ENCODE measurements at places on chromosomes 12 and 14.
A peak's percentile ranks its signal among the peaks of the same experiment; 100 is the strongest.

DNA sequence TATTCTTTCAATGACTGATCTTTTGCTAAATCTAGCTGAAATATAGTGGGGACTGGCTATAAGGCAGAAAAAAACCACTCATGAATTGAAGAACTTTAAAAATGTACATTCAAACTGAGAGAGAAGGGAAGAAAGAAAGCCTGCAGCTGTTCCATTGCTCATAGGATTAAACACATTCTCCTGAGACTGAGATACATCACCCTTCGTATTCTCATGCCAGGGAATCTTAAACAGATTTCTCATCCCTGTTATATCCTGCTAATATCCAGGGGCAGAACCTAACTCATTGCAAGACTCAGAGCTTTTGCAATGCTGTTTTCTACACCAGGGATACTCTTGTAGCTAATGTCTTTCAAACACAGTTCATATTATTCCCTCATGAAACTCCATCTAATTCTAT is 67.2 kb upstream of the ACSS3 start:
- no peak for DNase-seq

DNA sequence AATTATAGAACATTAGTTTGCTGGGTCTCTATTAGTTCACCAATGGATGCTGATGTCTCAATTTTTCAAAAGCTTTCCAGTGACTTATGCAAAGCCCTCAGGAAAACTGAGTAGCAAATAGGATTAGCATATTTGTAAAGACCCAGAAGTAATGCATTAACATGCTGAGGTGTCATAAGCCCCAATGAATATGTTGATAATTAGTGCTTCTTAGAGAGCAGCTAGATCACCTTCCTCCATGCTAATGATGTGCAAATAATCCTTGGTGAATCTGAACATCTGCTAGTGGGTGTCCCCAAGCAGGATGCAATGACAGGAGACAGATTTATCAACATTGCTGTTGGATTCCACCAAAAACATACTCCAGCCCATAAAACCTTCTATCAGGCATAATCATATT is 19.0 kb downstream of the IFNG start:
- DNase-seq, result no peak

- DNase-seq, result no peak
Measured at GRCh38 chr12:83005534-83006197, 319.0 kb downstream of the TMTC2 start.

DNA sequence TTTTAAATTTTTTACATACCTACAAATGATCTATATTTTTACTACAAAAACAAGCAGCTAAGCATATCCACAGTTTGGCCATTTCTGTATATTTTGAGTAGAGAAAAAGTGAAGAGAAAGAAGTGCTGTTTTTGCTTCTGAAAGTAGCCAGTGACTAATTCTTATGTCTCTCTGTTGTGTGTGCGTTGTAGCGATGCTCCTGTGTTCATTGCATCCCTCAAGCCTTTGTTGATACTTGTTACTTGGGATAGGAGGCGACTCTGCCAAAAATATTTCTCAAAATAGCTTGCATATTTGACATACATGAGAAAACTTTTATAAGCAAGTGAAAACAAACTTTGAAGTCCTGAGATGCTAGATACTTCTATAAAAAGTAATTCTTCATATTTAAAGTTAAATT is 714.1 kb downstream of the FSCB start:
- no peak for DNase-seq

DNA sequence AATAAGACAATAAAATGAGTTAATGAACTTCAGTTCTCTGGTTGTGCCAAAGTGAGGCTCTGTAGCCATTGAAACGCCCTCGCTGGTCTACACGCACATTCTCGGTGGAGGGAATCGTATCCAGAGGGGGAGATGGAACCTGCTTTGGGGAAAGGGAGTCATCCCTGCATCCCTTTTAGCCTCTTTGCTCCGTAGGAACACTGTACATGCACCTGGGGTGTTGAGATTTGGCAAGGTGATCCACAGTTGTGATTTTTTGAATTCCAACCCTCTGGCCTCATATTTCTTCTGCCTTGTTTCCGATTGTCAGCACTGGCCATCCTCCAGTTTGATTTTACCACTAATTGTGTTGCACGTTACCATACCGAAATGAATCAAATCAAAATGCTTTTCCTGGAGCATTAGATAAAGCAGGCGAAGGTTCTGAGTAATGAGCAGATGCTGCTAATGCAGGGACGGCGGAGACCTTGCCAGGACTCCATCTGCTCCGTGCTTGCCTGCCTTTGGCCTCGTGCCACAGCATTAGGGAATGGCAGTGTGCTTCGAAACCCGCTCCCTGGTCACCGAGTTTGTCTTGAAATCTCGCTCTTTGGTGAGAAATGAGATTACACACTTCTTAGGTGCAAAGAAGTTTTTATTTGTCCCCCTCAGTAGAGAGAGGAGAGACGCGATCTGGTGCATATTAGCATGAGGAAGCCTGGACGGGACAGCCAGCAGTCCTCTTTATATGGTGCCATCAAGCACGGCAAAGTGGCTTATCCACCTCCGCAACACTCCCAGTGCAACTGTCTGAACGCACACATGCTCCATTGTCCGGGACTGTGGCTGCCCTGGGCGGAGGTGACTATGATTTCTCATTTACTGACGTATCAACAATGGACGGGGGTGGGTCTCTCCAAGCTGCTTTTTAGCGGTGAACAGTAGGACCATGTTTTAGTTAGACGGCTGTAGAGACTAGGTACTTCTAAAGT is 59.1 kb downstream of the FBXW8 start:
- no peak for DNase-seq

DNA sequence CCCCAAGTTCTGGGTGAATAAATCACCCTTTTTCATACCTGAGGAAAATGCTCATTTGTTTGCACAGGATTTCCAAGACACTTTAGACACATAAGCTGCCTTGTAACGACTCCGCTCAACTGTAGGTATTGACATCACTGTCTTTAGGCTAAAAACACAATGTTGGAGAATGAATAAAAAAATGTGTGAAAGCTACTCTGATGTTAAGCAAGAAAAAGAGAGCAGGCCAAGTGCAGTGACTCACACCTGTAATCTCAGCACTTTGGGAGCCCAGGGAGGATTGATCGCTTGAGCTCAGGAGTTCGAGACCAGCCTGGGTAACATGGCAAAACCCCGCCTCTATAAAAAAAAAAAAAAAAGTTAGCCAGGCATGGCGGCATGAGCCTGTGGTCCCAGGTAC is 11.1 kb upstream of the CIPC start:
- no peak for DNase-seq

DNA sequence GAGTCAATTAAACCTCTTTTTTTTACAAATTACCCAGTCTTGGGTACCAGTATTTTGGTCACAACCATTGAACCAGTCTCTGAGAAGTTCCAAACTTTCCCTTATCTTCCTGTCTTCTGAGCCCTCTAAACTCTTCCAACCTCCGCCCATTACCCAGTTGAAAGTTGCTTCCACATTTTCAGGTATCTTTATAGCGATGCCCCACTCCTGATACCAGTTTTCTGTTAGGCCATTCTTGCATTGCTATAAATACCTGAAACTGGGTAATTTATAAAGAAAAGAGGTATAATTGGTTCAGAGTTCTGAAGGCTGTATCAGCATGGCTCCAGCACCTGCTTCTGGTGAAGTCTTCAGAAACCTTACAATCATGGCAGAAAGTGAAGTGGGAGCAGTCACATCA is 31.7 kb downstream of the TTC5 start:
- DNase-seq, result no peak

GRCh38 chr12:80188576-80188975 is 89.2 kb downstream of the OTOGL start:
- DNase-seq, result no peak

DNA sequence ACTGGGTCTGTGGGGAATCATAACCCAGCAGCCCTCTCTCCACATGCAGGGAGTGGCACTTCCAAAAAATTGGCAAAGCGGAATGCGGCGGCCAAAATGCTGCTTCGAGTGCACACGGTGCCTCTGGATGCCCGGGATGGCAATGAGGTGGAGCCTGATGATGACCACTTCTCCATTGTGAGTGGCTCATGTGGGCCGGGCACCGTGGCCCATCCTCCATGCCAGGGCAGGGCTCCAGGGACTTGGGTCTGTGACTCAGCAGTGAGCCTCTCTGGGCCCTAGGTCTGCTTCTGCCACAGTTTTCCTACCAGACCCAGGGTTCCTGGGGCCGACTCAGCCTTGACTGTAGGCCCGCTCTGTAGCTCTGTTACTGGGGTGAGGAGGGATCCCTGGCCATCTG is 2.2 kb downstream of the NPFF start:
- no peak for DNase-seq

- DNase-seq, result no peak
Measured at GRCh38 chr14:51157012-51157411, 62.1 kb upstream of the TRIM9 start.

GRCh38 chr14:79502136-79502750 is 709.1 kb downstream of the DIO2 start:
- DNase-seq, result no peak

DNA sequence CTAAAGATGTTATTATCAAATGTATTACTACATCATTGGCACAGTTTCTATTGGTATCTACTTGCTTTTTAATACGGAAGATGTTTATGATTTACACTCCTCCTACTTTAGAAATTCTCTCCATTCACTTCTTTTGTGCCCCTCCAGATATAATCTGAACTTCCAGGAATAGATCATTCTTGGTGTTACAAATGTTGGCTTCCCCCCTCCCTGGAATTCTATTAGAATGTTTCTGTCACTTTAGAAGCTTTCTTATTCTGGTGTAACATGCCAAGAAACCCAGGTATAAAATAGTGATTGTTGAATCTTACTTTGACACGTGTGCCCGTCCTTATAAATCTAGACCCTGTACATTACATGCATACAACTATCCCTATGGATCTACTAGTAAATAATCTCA is 1.2 kb upstream of the WDR20 start:
- no peak for DNase-seq

DNA sequence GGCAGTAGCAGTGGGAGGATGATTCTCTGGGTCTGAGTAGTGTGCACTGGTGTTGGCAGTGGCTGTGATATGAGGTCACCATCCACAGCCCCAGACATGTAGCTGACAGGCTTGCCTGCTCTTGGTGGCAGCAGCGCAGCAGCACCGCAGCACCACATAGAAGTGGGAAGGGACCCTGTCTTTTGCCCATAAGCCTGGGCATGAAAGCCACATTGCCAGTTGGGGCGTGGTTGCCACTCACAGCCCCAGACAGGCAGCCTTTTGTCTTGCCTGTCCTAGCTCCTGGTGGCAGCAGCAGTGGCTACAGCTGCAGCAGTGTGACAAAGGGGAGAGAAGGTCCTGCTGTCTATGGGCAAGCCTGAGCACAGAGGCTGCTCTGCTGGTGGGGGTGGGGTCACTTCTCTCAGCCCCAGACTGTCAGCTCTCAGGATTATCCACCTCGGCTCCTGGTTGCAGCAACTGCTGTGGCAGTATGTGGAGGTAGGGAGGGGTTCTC is 71.5 kb downstream of the BRMS1L start:
- DNase-seq, result no peak

- DNase-seq, result no peak
Measured at GRCh38 chr12:64269161-64269560, 47.1 kb upstream of the KICS2 start.

DNA sequence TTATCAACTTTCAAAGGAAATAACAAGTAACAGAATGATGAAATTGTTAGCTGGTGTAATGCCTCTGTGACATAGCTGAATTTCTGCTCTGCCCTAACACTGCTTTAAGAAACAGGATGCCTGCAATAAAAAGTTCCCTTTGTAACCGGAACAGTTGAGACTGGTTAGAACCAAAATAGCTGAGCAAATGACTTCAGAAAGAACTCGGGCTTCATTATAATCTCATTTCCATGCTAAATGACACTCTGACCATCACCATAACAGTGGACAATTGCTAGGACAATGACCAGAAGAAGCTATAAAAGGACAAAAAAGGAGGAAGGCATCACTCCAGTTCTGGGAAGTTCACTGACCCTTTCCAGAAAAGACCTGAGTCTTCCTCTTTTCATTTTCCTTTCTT is 23.5 kb upstream of the PYGL start:
- DNase-seq, result no peak

- no peak for DNase-seq
Measured at GRCh38 chr14:30227876-30228275, 300.2 kb upstream of the PRKD1 start.

DNA sequence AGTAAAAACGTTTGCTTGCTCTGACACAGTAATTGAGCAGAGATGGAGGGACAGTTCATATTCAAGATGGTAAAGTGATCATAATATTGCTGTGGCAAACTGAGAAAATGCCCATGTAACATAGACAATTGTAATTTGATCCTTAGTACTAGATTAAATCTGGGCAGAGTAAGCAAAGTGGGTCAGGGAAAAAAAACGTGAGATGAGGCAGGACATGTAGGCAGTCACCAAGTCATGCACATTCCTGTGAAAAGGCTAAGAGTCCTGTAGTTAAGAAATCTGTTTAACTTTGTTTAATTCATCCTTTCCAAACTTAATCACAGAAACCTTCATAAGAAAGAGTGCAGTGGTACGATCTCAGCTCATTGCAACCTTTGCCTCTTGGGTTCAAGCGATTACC is 16.1 kb downstream of the BTBD7 start:
- no peak for DNase-seq

- DNase-seq, result peak; percentile 30
Measured at GRCh38 chr12:101038289-101038871, 171.7 kb downstream of the SLC5A8 start.
